Colonic mucosa (tissue), 4 donors: ENCODE measurements at places on chromosomes 1 and 21.

- no peak for DNase-seq
Measured at GRCh38 chr1:162388083-162388594, 6.6 kb downstream of the C1orf226 start.

DNA sequence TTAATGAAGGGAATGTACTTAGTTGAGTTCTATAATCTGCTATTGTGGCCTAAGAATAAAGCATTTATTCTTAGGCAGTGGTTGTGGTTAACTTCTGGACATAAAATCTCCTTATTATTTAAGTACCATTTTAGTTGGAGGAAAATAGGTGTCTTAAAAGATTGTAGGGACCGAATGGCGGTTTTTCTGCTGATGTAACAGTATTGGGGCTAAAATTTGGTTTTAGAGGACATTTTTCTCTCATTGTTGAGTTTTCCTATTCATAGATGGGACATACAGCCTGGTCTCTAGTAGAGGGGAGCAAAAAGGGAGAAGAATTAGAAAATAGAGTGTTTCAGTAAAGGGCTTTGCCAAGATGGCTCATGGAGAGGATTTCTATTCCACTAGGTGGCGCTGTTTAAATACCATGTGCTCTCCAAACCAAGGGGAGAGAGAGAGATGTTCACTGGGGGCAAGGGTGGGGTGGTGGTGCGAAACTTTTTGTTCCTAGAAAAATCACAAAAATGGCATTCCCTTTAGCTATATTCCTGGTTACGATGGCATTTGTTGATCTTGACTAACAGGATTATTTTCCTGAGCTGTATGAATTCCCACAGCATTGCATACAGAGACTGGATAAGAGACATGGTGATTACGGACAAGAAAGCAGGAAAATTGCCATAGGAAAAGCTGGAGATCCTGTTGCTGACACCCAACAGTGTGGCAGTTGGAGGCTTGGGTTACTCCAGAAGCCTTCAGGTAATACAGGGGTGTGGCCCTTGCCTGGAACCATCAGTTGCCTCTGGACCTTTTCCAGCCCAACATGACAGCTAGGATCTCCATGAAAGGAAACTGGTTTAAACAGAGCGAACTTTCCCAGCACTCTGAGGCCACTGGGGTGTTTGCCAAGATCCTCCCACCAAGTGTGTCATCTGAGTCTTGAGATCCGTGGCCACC lies 18.2 kb upstream of the FCGR2A start:
- DNase-seq = peak; percentile 36

- DNase-seq = no peak
Measured at GRCh38 chr1:49597436-49597835, 426.3 kb downstream of the AGBL4 start.

DNA sequence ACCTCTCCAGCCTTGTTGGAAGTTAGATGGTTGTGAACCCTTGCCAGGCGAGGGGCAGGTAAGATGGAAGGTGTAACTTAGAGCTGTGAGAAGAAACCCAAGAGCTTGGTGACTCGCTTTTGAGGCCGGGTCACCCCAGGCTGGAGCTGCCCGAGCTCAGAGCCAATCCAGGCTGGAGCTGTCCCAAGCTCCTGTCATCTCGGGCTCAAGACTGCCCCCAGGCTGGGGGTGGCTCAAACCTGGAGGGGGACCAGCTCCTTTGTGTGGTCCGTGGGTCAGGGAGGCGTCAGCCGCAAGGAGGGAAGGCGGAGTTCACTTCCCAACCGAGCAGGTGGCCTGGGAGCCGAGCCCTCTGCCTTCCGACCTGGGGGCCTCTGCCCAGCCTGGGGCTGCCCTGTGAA lies 2.0 kb downstream of the HUNK start:
- peak; percentile 55 for DNase-seq

DNA sequence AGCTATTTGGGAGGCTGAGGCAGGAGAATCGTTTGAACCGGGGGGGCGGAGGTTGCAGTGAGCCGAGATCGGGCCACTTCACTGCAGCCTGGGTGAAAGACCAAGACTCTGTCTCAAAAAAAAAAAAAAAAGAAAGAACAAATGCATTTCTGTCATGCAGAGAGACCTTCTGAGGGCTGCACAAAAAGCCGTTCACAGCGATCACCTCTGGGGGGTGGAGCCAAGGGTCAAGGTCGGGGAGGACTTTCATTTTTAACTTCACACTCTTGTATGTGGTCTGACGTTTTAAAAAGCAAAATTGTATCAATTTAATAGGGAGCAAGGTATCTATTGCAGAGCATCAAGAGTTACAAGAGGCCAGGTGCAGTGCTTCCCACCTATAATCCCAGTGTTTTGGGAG lies 26.6 kb upstream of the CLDN14 start:
- no peak for DNase-seq

DNA sequence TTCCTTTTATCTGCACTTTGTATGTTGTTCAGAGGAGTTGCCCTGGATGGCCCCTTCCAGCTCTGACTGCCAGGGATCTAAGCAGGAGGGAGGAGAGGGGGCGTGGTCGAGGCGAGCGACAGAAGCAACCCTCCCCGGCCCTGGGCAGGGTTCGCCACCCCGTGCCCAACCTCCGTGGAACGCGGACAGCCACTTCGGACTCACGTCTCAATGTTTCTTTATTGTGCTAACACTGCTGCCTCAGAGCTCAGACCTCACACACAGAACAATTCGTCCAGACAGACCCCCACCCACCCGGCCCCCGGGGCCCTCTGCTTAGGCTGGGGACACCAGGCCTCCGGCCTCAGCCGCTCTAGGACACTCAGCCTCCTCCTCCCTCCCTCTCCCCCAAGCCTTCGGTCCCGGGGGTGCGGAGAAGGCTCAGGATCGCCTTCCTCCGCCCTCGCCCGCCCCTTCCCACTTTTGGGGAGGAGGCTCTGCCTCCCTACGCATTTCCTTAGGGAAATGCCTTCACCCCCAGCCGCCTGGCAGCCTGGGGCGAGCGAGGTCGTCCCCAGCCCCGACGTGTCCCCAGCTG lies 8.3 kb downstream of the VSIG8 start:
- peak; percentile 90 for DNase-seq

GRCh38 chr1:17009706-17010105 lies 2.0 kb downstream of the ATP13A2 start:
- DNase-seq = peak; percentile 62

DNA sequence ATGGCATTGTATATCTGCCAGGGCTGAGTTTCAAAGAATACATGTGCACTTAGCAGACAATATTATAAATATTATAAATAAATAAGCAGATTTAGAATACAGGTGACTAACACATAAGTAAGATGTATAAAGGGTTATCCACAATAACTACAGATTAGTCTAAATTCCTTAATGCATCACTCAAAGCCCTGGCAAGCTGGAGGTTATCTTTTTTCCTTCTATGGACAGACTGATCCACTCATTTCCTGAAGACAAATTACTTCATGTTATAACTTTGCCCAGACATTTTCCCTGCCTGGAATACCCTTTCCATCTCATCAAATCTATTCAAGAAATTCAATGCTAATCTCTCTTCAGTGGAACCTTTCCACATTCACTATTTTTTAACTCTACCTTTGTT lies 38.8 kb downstream of the LUZP1 start:
- no peak for DNase-seq

DNA sequence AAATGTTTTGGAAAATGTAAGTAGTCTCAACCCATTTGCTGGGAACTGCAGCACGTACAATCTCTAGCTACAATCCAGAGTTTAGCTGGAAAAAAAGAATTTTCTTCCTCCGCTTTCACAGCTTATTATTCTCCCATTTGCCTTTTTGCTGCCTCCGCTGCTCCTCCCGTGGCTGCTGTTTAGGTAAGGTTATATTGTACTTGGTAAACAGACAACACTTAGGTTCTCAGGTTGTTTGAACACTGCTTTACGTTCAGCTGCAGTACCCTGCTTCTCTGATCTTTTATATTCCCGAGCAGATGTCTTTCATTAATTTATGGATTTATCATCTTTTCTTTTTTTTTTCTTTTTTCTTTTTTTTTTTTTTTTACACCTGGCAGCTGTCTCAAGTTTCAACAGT lies 14.3 kb downstream of the PROX1 start:
- DNase-seq = no peak

- DNase-seq = no peak
Measured at GRCh38 chr1:27554759-27555699, 48.9 kb downstream of the AHDC1 start.

GRCh38 chr1:206518206-206518605 lies 10.9 kb downstream of the RASSF5 start:
- no peak for DNase-seq
